ENCODE measurements at places on chromosomes 6 and 20.
A peak's percentile ranks its signal among the peaks of the same experiment; 100 is the strongest.

DNA sequence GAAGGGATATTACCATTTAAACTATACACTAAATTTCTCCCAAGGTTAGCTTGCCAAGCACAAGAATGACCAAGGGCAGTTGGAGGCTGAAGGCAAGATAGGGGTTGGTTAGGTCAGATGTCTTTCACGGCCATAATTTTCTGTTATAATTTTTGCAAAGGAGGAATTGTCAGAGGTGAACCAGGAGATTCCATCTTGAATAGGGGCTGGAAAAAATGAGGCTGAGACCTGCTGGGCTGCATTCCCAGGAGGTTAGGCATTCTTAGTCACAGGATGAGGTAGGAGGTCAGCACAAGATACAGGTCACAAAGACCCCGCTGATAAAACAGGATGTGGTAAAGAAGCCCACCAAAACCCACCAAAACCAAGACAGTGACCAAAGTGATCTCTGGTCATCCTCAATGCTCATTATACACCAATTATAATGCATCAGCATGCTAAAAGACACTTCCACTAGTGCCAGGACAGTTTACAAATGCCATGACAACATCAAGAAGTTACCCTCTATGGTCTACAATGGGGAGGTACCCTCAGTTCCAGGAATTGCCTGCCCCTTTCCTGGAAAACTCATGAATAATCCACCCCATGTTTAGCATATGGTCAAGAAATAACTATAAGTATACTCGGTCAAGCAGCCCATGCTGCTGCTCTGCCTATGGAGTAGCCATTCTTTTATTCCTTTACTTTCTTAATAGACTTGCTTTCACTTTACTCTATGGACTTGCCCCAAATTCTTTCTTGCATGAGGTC, 371.8 kb upstream of the SULF2 start:
- DNase-seq, result no peak

DNA sequence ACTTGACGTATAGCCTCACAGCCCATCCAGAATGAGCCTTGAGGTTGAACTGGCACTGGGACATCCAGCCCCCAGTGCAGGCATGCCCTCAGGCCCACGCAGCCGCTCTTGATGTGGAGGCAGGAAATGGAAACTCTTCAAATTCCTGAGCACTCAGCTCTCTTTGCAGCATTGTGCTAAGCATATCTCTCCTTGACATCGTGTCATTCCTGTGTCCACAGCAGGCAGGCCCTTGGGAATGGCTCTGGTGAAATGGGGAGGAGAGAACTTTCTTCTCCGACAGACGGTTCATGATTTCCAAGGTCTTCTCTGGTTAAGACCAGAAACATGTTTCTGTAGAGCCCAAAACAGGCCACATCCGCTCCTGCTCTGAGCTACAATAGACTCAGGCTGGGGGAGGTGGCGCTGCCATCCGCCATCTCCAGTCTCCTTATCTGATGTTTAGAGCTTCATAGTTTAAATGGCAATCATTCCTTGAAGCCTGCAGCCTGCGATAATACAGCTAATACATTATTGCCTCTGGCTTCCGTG, 248.8 kb downstream of the CDH4 start:
- DNase-seq, result no peak

GRCh38 chr6:80163754-80164187, 57.3 kb downstream of the BCKDHB start:
- DNase-seq, result no peak

- DNase-seq, result peak; percentile 49
Measured at GRCh38 chr6:122838060-122838780, 49.2 kb downstream of the SMPDL3A start.

GRCh38 chr6:114092943-114093342, 122.0 kb upstream of the HDAC2 start:
- no peak for DNase-seq

DNA sequence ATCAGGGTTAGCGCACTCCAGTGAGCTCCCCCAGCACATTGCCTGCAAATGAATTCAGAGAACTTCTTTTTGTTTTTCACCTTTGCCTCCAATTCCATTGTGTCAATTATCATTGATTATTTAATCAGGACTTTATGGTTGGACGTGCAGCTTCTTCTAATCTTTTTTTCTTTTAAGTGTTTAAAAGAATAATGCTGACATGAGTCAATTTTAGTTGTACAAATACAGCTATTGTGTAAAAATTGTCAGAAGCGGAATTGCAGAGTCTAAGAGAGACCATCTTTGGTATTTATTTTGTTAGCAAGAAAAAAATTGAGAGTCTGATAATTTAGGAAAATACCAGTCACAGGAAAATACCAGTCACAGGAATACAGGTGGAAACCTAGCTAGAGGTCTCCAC, 5.5 kb downstream of the ABT1 start:
- no peak for DNase-seq

DNA sequence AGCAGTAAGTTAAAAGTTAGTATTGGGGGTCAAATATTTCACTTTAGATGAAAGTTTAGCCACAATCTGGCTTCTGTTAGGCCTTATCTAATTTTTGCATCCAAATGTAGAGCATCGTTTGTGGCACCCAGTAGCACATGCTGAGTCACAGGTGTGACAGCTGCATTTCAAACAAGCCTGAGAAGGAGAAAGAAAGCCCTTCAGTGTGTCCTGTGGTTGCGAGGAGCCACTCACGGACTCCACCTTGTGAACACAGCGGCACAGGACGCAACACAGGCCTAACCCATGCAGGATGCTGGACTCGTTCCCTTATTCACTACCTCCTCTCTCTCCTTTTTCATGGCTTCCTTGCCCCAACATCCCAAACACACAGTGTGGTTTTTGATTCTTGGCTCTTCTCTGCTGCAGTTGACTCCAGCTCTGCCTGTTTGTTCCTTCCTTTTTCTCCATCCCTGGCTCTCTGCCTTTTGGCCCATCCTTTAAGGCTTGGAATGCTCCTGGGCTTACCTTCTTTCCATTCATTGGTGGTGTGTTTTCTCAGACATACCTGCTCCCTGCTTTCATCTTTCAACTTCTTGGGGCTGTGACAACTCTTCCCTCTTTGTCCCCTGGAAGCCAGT, 124.2 kb downstream of the SLC16A10 start:
- DNase-seq, result no peak

DNA sequence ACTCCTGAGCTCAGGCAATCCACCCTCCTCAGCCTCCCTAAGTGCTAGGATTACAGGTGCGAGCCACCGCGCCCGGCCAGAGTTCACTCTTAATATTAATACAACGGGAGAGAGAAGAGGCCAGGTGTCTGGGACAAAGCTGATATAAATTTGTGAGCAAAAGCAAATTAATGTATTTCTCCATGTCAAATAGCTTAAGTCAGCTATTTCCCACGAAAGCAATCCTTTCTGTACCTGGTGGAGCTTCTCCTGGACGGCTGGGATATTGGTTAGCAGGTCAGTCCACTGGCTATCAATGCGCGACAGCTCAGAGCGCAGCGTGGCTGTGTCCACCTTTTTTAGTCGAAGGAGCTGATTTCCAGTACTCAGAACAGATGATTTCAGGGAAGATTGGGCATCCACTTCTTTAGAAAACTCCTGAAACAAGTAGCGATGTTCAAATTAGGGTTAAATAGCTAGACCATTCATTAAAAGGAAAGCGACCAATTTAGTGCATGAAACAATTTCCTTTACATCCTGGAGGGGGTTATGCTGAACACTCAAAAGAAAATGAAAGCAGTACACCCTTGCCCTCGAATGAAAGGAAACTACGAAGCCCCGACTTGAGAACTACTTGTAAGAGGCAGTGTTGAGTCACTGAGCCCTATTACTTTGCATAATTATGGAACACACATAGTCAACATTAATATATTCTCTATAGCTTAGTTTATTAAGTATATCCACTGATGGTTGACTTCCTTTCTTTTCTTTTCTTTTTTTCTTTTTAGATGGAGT, 403.4 kb downstream of the SYNE1 start:
- DNase-seq, result no peak

GRCh38 chr6:7126754-7127153, 19.0 kb downstream of the RREB1 start:
- DNase-seq, result no peak

DNA sequence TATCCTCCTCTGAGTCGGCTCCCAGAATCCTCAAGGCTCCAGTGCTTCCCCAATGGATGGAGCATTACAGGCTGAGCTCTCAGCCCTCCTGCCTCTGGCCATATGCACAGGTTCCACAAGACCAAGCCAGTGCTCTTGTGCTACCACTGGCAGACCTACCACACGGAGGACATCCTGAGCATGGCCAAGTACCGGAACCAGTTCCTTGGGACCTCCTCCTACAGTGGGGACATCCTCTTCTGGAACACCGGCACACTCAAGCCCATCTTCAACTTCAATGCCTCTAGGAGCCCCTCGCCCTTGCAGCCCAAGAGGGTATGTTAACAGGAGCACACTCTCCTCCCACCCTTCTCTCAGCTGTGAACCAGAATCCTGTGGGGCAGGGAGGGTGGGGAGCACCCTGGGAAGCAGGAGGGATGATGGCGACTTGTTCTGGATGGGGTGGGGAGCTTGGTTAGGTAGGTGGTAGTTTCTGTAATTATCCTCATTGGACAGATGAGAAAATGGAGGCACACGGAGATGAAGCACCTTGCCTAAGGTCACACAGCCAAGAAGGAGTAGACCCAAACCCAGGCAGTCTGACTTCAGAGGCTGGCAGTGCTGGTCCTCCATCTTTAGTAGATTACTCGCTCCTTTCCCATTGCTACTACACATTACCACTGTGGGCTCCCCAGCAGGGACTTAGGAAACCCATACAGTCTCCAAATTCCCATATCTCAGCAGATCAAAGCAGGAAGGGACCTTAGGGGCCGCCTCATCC, 58.6 kb downstream of the EFCAB8 start:
- no peak for DNase-seq

DNA sequence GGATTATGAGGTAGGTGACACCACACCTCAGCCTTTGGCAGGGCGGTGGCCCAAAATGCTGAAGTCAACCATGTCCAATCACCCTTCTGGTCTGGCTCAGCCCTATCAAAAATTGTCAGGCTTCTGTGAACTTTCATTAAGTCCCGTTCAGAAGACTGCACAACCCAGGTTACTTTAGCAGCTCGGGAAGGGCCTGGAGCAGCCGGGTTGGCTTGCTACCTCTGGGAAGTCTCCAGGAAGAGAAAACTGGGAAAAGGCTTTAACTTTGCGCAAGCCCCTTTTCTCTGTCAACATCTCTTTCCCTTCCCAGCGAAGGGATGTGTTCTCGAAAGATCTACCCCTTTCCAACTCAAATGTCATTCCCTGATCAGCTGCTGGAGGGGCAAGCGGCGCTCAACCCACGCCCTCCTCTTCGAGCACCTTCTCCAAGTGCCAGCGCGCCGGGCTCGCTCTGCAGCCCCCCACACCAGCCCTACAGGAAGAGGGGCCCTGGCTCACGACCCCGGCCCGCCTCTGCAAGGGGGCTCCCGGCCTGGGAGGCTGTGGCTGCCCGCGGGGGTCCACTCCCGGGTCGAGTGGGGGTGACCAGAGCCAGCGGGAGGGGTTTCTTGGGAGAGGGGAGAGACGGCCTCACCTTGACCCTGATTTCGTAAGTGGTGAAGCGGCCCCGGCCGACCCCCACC, 573 bp downstream of the SNX3 start:
- DNase-seq, result peak; percentile 48

DNA sequence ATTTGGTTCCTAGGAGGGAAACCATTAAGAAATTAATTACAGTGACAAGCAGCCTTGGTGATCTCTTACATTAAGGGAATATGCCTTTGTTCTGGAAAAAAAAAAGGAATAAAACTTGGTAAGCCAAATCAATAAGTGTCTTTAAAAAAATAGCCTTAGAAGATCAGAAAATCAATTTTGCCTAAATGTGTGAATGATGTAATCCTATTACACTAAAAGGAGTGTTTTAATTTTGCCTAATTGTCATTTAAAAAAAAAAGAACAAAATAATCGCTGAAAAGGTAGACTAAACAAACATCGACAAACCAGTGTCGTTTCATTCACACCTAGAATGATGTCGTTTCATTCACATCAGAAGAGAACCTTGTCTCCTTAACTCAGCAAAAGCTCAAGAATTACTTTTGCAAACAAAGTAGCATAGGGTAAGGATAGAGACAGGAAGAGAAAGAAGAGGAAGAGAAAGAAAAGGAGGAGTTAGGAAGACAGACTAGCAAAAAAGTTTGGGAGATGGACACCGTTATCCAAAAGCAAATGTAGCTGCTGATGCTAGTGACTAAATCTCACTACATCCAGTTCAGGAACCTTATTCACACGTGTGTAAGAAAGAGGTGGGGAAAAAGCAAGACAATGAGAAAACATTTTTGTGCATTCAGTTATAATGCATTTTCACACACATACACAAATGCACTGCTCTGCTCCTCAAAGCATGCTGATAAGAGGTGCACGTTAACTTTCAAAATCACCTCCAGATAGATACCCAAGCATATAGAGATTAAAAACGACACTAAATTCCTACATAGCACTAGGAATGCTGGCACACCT, 60.6 kb downstream of the HIVEP2 start:
- no peak for DNase-seq

GRCh38 chr6:118810420-118811027, 83.4 kb upstream of the ASF1A start:
- no peak for DNase-seq

GRCh38 chr6:148520109-148520841, 177.6 kb downstream of the SASH1 start:
- DNase-seq, result no peak

- no peak for DNase-seq
Measured at GRCh38 chr20:43178080-43178479, 11.6 kb downstream of the PTPRT start.

DNA sequence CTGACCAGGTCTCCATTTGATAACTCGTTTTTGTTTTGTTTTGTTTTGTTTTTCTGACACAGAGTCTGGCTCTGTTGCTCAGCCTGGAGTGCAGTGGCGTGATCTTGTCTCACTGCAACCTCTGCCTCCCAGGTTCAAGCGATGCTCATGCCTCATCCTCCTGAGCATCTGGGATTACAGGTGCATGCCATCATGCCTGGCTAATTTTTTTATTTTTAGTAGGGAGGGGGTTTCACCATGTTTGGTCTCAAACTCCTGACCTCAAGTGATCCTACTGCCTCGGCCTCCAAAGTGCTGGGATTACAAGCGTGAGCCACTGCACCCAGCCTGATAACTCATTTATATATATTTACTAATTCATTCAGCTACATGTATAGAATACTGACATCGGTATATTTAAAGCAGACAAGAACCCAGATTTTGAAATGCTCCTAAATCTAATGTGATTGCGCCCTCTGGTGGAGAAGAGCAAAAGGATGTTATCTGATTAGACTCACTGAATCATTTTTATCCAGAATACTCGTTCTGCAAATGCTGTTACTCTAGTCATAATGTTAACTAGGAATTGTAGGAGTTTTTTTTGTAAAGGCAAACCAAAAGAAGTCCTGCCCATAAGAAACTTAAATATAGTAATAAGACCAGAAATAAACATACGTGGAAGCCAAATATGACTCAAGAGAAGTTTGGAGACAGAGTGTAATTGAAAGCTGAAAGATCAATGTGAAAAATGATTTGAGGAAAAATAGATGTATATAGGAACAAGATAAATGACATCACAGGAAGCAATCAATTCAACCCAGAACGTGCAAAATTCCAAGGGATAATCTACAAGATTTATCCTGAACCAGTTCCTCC, 5.3 kb upstream of the COL12A1 start:
- DNase-seq, result no peak

DNA sequence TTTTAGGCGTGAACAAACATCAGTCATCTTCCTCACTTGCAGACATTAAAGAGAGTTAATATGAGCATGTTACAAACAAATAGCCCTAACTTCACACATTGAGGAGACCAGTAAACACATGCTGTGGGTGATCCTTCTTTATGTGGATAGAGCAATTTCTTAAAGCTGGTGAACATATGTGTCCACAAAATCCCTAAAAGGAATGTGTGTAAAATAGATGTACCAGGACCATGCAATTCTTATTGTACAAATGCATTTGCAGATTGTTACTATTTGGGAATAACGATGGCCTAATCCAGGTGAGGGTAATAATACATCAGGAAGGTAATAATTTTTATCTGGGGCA, 228.9 kb downstream of the ALDH8A1 start:
- DNase-seq, result no peak

- DNase-seq, result peak; percentile 20
Measured at GRCh38 chr6:28683945-28684538, 158.4 kb downstream of the GPX5 start.
